Activated T-helper 1 cell treated with Interleukin-2 at 50 U/mL for 16 hours (primary cell): ENCODE measurements at places on chromosomes 3 and 15.

GRCh38 chr15:98881526-98882520 lies 125.8 kb downstream of the PGPEP1L start:
- no peak for DNase-seq

DNA sequence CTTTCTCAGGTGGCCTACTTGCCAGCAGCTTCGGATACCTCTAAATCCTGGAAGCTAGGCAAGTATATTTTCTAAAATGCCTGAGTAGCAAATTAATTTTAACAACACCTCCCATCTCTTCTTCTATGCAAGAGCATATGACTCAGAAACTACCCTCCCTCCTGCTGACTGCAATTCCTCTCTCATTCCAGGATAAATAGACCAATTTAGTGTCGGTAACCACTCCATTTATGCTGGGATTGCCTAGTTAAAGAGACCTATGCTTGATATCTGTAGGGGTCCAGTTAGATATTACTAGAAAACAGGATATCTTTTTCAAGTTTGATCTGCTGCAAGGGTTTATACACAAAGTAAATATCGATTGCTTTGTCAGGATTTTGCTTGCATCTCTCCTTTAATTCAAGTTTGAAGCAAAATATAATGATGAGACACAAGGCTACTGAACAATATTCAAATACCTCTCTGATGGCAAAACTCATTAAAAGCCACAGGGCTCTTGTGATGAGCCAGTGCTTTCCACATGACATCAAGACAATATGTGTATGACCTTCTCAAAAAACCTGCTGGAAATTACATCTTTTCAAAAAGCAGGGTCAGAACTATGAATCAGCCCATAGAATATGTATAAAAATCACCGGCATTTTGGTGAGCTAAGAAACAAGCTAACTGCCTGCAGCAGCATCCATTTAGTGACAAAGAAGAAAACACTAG lies 491.6 kb upstream of the NECTIN3 start:
- no peak for DNase-seq

DNA sequence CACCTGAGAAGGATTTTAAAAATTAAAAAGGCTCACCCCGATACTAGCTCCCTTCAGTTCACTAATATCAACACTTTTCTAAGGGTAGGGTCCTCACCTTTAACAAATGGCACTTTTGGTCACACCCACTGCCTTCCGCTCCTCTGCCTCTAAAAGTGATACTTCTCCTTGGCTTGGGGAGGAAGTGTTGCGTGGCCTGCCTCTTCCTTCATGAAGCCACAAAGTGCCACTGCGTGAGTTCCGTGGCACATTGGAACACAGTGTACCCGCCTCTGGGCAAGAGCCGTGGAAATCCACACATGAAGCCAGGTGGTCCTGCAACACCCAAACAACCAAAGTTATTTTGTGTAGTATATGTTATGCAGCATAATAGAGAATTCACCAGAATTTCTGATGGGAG lies 3.9 kb downstream of the B4GALT4 start:
- no peak for DNase-seq

- no peak for DNase-seq
These were observed 321.4 kb upstream of the DPH6 start for GRCh38 chr15:35867356-35867755.
